Activated T-helper 1 cell treated with Interleukin-2 at 50 U/mL for 16 hours (primary cell): ENCODE measurements at places on chromosomes 7 and 10.

DNA sequence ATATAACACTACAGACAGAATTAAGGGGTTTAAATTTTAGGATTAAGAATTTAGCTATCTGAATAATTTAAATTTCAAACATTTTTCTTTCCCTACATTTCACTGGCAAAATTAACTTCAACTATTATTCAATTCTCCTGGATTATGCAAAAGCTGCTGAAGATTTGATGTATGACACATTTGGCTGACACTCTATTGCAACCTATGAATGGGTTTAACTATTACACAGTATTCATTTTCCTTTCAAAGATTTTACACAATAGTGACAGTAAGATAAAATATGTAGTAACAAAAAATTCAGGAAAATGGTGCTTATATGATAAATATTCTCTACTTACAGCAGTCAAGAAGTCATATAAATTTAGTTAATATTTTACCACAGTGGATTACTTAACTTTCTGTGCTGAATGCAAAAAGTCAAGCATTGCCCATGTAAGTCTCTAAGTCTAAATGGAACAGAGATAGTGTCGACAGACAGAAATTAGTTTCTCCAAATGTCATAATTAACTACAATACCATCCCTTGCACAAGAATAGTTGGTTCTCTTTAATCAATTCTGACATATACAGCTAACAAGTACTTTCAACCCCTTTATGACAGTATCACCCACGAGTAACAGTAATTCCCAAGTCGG, 194.1 kb upstream of the FRMD4A start:
- no peak for DNase-seq

DNA sequence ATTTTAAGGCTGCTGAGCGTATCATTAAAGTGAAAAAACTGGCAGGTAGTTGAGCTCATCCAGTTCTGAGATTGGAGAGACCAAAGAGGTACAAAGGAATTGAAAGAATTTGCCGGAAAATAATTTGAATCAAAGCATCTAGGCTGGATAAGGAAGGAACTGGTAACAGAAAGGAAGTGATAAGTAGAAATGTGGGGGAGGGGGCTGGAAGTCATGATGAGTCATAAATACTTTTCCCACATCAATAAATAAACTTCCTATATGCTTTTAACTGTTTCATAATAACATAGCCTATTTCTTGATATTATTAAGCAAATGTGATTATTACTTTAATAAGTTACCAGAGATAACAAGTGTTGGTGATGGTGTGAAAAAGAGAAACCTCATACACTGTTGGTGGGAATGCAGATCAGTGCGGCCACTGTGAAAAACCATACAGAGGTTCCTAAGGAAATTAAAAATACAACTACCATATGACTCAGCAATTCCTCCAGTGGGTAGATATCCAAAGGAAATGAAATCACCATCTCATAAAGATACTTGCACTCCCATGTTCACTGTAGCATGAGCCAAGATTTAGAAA, 27.0 kb downstream of the ZNF438 start:
- no peak for DNase-seq

- DNase-seq: no peak
Observed at GRCh38 chr10:130218936-130219335, 82.7 kb downstream of the GLRX3 start.

- no peak for DNase-seq
Observed at GRCh38 chr10:69842882-69843281, 41.2 kb downstream of the COL13A1 start.

DNA sequence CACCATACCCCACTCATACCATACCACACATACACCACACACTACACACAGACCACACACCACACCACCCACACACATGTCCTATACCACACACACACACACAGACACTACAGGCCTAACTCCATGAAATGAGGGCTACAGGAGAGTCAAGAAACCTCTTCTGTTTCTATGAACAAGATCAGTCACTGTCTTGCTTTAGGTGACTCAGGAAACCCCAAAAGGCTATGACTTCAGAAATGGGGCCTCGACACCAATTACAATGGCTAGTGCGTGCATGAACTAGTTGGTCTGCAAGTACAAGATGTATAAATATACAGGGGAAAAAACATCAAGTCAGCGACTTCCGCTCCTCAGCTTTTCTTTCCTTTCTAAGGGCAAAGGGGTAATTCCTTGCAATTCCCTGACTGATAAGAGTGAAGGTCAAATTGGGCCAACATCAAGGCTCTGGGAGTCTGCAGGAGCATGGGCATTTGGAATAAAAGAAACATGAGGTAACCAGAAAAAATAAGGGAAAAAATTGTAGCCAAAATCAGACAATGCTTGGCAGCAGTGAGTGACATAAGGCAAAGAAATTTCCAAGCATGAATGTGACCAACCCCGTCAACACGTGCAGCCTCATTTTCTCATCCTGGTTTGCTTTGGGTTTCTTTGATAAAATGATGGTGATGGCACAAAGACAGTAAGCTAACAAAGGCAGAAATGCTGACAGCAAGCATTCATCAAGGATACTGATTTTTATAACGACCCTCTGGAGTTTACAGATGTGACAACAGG, 1.5 kb downstream of the PKD1L1 start:
- no peak for DNase-seq
